ENCODE measurements at places on chromosomes 7 and 10. TPM values are rescaled to one million over a fixed set of nuclear protein-coding genes. Genes with fewer than 3 reads are reported as not detected.

DNA sequence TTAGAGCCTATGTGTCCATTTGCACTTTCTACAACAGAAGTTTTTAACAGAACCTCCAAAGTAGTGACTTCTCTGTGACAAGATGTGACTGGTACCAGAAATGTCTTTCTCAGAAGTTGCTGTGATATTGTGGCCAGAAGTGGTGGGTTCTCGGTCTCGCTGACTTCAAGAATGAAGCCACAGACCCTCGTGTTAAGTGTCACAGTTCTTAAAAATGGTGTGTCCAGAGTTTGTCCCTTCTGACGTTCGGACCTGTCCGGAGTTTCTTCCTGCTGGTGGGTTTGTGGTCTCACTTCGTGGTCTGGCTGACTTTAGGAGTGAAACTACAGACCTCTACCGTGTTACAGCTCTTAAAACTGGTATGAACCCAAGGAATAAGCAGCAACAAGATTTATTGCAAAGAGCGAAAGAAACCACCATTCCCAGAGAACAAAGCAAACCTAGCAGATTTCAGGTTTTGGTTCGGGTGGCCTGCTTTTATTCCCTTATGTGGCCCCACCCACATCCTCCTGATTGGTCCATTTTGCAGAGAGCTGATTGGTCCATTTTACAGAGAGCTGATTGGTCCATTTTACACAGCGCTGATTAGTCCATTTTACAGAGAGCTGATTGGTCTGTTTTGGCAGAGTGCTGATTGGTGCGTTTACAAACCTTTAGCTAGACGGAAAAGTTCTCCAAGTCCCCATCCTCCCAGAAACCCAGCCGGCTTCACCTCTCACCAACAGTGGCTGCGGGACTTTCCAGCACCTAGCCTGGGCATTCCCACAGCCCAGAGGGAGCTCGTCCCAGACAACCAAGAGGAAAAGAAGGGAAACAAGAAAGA lies 3.0 kb downstream of the ITPRID1 start:
- no peaks in the 10 kb centered on the region for H3K4me1 ChIP-seq
- no peaks in the 10 kb centered on the region for H3K27me3 ChIP-seq
- no peak overlapping the region for H3K4me3 ChIP-seq
- DNase-seq, result no peak
- H3K36me3 ChIP-seq, result no peaks in the 10 kb centered on the region

DNA sequence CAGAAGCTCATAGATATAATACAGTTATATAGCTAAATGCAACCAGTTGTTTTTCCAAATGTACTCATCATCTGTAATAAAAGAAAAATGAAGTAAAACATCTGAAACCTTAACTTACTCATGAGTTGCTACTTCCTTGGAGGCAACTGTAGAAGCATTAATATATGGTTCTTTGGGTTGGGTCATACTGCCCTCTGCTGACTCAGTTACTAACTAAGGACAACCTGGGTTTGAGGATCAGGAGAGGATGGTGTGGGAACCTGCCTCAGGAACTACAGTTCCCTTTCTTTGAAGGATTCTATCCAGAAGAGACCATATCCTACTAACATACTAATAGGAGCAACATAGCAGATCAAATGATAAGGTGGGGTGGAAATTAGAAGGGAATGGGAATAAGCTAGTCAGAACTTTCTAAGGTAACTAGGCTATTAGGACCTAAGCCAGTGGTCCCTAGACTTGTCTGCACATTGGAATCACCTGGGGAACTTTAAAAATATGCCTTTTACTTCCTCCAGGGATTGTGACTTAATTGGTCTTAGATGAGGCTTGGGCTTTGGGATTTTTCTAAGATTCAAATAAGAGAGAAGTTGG lies 20.7 kb downstream of the COX15 start:
- peaks cover 31% of the 10 kb centered on the region for H3K36me3 ChIP-seq
- H3K27me3 ChIP-seq, result no peaks in the 10 kb centered on the region
- H3K4me3 ChIP-seq, result no peak overlapping the region
- peaks cover 42% of the 10 kb centered on the region for H3K4me1 ChIP-seq
- peak; percentile 78 for DNase-seq

Gene TRPV5
- not detected for total RNA-seq

DNA sequence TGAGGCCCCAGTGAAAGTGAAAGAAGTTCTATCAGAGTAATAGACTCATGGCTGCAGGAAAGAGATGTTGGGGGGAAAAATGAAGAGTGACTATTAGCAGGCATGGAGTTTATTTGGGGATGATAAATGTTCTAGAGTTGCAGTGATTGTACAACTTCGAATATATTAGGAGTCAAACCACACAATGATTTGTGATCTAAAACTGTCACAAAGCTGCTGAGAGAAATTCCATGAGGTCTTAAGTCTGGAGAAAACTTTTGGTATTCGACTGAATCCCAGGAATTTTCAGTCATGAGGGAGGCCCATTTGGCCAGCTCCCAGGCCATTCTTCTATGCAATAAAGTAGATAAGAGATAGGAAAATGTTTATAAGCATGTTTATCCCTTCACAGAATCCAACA lies 55.9 kb upstream of the UNC5B start:
- H3K4me3 ChIP-seq, result no peak overlapping the region
- peaks cover 19% of the 10 kb centered on the region for H3K27me3 ChIP-seq
- H3K4me1 ChIP-seq, result no peaks in the 10 kb centered on the region
- H3K36me3 ChIP-seq, result no peaks in the 10 kb centered on the region

DNA sequence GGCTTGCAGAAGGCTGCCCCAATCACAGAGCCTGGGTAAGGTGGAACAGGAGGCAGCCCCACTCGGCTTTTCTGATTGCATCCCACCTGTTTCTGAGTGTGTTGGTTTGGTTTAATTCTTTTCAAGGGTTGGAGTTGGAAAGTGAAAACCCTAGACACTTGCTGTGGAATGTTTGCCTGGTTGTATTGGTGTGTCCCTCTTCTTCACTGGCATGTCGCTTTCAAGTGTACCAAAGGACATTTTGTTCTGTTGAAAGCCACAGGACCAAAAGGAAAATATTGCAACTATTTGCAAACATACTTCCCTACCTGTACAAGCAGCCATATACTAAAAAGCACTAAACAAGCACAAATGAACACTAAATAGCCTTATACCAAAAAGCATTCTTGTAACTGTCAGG lies 60.5 kb downstream of the NHLRC2 start:
- H3K36me3 ChIP-seq, result peaks cover 8% of the 10 kb centered on the region
- DNase-seq, result no peak
- no peaks in the 10 kb centered on the region for H3K4me1 ChIP-seq
- H3K27me3 ChIP-seq, result no peaks in the 10 kb centered on the region
- no peak overlapping the region for H3K4me3 ChIP-seq

DNA sequence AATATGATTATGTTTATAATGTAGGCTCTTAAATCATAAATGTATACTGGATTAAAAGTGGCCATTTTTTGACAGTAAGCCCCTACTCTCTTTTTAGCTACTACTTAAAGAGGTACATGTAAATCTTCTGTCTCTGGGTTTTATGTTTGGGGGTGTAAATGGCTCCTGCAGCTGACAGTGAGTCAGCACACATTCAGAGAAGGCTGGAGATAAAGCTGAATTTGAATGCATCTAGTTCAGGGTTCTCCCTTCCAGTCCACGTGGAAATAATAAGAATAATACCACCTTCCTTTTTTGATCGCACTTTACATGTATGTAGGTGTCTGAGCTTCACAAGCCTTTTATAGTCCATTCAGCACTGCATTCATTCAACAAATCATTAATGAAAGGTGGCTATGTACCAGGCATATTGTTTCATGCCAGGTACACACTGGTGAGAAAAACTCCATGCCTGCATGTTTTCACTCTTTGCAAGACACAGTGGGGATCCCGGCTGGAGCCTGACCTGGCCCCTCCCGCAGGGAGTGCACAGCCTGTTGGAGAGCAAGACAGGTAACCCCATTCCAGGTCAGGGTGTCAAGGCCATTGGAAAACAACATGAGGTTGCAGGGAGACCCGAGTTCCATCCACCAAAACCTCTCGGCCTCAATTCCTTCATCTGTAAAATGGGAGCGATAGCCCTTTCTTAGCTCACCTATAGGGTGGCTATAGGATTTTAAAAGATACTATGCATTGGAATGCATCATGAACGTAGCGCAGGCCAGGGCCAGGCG lies 107.5 kb upstream of the ANLN start:
- H3K4me1 ChIP-seq, result peaks cover 40% of the 10 kb centered on the region
- H3K4me3 ChIP-seq, result no peak overlapping the region
- H3K27me3 ChIP-seq, result no peaks in the 10 kb centered on the region
- no peak overlapping the region for H3K27ac ChIP-seq
- H3K36me3 ChIP-seq, result no peaks in the 10 kb centered on the region

- peak; percentile 17 for DNase-seq
- H3K27me3 ChIP-seq, result peaks cover 3% of the 10 kb centered on the region
- H3K27ac ChIP-seq, result no peak overlapping the region
- peaks cover 7% of the 10 kb centered on the region for H3K4me1 ChIP-seq
Measured at GRCh38 chr10:24333736-24334135, 124.8 kb downstream of the KIAA1217 start.

DNA sequence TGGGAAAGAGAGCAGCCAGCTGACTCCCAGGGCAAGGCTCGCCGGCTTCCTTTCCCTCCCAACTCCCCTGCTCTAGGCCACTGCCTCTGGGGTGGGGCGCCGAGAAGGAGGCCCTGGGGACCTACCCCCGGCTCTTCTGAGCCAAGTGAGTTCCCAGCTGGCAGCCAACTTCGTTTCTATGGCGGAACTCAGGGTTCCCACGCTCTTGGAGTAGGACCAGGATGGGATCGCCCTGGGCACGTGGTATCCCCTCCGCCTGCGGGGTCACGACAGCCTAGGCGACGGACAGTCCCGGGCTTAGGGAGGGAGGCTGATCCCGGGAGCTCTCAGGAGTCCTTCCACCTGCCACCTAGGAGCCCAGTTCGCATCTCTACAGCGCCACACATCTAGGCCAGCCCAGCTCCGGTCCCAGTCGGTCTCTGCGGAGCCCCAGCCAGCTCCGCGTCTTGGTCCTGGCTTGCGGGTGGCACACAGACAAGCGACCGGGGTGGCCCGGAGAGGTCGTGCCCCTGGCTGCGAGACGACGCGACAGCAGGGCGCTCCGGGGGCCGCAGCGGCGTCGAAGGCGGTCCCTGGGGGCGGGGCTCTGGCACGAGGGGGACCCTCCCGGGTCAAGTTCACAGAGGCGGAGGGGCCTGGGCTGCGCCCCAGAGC lies 20.5 kb upstream of the GATA3 start:
- no peak for DNase-seq
- H3K36me3 ChIP-seq, result no peaks in the 10 kb centered on the region
- H3K27me3 ChIP-seq, result peaks cover 61% of the 10 kb centered on the region
- H3K4me3 ChIP-seq, result no peak overlapping the region
- no peaks in the 10 kb centered on the region for H3K4me1 ChIP-seq

Gene PRKG1
- 8.1 TPM for total RNA-seq

GRCh38 chr10:13842117-13842516 lies 255.4 kb downstream of the PRPF18 start:
- H3K36me3 ChIP-seq, result peaks cover 68% of the 10 kb centered on the region
- no peak overlapping the region for H3K4me3 ChIP-seq
- H3K27ac ChIP-seq, result no peak overlapping the region
- H3K27me3 ChIP-seq, result no peaks in the 10 kb centered on the region
- DNase-seq, result no peak

GRCh38 chr7:157310676-157311185 lies 26.1 kb upstream of the DNAJB6 start:
- H3K4me3 ChIP-seq, result peak overlapping the region; percentile 62
- H3K4me1 ChIP-seq, result peaks cover 34% of the 10 kb centered on the region
- H3K27me3 ChIP-seq, result no peaks in the 10 kb centered on the region
- peak; percentile 27 for DNase-seq
- H3K27ac ChIP-seq, result peak overlapping the region; percentile 93
- H3K36me3 ChIP-seq, result no peaks in the 10 kb centered on the region

GRCh38 chr7:138520742-138521141 lies 60.7 kb downstream of the TRIM24 start:
- H3K36me3 ChIP-seq, result peaks cover 3% of the 10 kb centered on the region
- H3K4me1 ChIP-seq, result no peaks in the 10 kb centered on the region
- H3K27ac ChIP-seq, result no peak overlapping the region
- no peaks in the 10 kb centered on the region for H3K27me3 ChIP-seq
- no peak overlapping the region for H3K4me3 ChIP-seq

- H3K27ac ChIP-seq, result no peak overlapping the region
- no peaks in the 10 kb centered on the region for H3K36me3 ChIP-seq
- H3K4me3 ChIP-seq, result no peak overlapping the region
- no peak for DNase-seq
- H3K4me1 ChIP-seq, result no peaks in the 10 kb centered on the region
- no peaks in the 10 kb centered on the region for H3K27me3 ChIP-seq
Measured at GRCh38 chr7:153852261-153852660, 199.9 kb upstream of the DPP6 start.

- H3K4me1 ChIP-seq, result peaks cover 70% of the 10 kb centered on the region
- no peaks in the 10 kb centered on the region for H3K27me3 ChIP-seq
- no peak overlapping the region for H3K4me3 ChIP-seq
- H3K27ac ChIP-seq, result peak overlapping the region; percentile 86
- peaks cover 13% of the 10 kb centered on the region for H3K36me3 ChIP-seq
Measured at GRCh38 chr10:110324805-110325280, 20.1 kb upstream of the SMNDC1 start.

DNA sequence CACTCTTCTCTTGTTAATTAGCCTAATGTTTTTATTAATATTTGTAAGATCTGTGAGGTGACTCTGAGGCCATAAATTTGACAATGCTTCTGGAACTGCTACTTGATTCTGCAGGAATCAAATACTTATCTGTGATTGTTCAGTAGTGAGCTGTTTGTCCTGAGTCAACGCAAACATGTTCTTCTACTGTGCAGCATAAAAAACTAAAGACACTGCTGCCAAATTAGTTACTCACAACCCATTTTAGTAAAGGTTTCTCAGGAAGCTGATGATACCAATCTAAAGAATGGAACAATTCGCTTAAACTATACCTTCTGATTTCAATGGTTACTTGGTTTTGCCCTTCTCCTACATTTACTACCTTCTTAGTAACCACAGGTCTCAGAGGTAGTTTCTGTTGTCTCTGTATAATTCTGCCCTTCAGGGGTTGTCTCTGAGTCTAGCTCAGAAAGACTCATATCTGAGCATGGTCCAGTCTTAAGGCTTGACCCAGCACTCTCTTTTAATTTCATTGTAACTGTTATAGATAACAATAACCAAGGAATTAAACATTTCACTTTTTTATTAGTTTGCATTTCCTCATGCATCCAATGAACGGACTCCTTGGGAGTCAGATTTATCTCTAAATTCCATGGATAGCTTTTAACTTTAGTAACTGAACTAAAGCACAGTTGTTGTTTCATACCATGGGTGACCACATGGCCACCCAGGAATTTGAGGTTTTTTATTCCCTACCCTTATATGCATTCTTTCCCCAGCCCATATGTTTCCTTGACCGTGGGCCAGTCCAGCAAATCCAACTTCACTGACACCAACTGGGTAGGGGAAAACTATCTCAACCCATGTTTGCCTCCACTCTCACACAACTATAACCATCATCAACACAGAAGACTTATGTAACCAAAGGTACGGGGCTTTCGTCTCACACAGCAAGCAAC lies 309.5 kb upstream of the TEX47 start:
- no peak overlapping the region for H3K27ac ChIP-seq
- DNase-seq, result no peak
- H3K36me3 ChIP-seq, result no peaks in the 10 kb centered on the region

Gene AMPH
- total RNA-seq, result 4.2 TPM

GRCh38 chr7:131370523-131370968 lies 42.9 kb downstream of the MKLN1 start:
- peak overlapping the region; percentile 41 for H3K4me3 ChIP-seq
- H3K4me1 ChIP-seq, result peaks cover 76% of the 10 kb centered on the region
- H3K27me3 ChIP-seq, result peaks cover 2% of the 10 kb centered on the region
- peak; percentile 25 for DNase-seq

Gene DGKB
- total RNA-seq, result 0.35 TPM
